NCI-H2171 treated with DMSO at 0.1 percent for 48 hours (cell line): ENCODE measurements at places on chromosomes 4 and X.
A peak's percentile ranks its signal among the peaks of the same experiment; 100 is the strongest.

GRCh38 chr4:166481739-166482138, 608.7 kb downstream of the TLL1 start:
- no peak for DNase-seq

DNA sequence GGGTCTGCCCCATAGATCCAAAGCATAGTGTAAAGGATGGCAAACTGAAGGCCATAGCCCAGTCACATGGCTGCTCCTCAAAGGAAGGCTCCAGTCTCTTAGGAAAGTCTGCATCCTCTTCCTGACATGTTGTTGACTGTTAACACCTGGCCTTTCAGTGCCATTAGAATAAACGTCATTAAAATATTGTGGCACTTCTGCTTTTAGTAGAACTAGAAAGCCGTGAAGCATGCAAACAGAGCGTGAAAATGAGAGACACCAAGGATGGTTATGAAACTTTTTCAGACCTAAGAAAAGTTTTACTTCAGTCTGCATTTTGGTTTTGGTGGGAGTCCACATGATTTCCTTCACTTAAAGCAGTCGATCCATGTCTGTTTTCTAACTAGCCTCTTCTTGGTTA, 41.1 kb upstream of the AFF2 start:
- no peak for DNase-seq

DNA sequence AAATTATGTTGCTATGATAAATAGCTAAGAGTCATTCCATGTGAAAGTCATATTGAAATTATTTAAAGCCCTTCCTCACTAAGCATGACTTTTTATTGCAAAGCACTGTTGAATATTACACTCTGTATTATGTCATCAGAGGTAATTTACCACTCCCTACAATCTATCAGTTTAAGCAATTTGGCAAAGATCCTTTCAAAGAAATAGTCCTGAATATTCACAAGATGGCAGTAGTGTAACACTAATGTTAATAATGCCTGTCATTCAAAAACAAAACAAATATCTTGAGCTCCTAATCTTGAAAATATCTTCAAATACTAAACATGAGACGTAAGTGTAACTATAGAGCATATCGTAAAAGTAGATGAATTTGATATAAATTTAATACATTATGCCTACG, 208.6 kb upstream of the TECRL start:
- peak; percentile 45 for DNase-seq

DNA sequence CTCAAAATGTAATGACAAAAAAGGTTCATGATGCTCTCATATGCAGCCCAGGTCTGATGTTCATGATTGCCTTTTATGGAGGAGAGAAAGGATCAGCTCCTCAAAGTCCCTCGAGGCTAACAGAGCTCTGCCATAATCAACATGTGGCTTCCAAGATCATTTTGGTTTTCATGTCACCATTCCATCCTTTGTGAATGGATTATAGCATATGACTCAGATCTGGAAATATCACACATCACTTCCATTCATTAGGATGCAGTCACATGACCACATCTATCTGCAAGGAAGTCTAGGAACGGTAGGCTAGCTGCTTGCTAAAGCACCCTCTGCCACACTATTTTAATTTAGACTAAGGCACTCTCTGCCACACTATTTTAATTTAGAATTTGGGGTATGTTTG, 77.6 kb downstream of the COX18 start:
- DNase-seq: no peak

DNA sequence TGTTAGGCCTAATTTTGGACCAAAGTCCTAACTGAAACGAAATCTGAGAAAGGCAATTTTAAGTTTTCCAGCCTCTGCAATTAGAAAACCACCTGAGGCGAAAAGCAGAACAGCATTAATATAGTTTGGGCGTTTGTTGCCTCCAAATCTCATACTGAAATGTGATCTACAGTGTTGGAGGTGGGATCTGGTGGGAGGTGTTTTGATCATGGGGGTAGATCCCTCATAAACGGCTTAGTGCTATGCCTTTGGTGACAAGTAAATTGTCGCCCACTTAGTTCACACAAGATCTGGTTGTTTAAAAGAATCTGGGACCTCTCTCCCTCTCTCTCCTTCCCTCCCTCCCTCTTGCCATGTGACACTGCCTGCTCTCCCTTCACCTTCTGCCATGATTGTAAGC, 5.7 kb downstream of the FAM241A start:
- no peak for DNase-seq

DNA sequence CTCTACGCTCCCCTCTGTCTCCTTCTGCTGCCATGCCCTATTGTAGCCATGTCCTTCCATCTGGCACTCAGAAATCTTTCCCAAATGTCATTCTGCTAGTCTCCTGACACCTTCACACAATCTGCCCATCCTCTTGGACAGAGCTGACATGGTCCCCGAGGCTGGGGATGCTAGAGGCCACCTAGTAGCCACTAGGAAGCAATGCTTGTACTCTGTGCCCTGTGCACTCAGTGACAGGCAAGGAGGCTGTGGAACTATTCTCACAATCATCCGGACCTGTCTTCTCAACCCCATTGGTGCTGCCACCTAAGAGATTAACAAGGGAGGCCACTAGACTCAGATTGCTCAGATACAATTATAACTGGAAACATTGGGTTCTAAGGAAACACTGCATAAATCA, 112.6 kb upstream of the TMEM164 start:
- no peak for DNase-seq

- DNase-seq: no peak
Measured at GRCh38 chr4:11901089-11901488, 472.4 kb upstream of the HS3ST1 start.

GRCh38 chr4:91846233-91846632, 457.5 kb upstream of the GRID2 start:
- DNase-seq: no peak

GRCh38 chrX:40188573-40189417, 91.0 kb upstream of the BCOR start:
- DNase-seq: peak; percentile 16

DNA sequence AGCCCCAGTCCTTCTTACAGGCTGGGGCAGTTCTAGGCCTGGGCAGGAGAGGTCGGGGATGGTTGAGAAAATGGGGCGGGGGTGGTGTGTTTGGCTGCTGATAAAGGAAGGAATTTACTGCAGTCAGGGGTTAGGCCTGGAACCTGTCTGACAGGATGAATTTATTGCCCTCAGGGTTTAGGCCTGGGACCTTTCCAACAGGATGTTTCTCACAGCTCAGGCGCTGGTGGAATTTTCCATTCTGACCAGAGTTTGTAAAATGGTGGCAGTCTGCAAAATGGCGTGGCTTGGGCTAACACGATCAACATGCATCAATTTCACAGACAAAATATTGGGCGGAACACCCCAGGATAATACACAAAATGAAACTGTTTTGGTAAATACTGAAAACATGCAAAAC, 83.5 kb upstream of the SPIN4 start:
- DNase-seq: no peak

DNA sequence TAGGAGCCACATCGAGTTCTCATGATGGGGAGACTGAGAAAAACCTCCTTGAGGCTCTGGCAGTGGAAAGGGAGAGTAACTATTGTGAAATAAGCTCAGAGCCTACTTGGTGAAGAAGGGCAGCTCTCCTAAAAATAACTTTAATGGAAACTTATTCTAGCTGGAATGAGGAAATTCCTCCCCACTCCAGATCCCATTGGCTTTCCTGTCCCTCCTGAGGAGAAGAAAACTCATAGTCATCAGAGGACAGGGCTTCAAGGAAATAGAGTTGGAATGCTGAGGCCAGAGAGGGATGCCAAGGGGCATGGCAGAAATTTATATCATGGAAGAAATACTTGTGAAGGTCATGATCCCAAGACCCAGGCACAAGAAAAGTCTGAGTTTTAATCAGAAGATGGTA, 70.7 kb upstream of the TAPT1 start:
- DNase-seq: no peak

DNA sequence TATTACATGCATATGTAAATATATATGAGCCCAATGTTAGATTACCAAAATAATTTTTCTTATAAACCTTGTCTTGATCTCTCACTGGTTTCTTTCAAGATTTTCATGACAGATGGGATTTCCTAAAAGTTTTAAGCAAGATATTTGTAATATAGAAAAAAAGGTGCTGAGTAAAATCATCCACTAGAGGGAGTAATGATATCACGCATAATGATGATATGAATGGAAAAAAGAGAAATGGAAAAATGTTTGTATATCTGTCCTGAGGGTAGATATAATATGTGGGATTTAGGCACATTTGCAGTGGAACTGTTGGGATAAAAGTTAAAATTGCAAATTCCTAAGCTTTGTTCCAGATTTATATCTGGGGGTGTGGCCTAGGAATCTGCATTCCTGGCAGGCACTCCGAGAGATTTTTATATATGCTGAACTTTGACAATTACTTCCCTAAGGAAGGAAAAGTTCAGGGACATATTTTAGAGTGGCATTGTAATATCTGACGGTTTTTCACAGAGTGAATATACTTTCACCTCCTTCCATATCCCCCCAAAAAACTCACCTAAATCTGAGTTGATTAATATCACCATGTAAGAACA, 60.5 kb downstream of the TMA16 start:
- peak; percentile 2 for DNase-seq

GRCh38 chr4:38424151-38424871, 239.7 kb upstream of the KLF3 start:
- no peak for DNase-seq

- peak; percentile 2 for DNase-seq
Measured at GRCh38 chrX:130228871-130229270, 39.8 kb downstream of the ZNF280C start.

GRCh38 chr4:24282446-24282845, 301.9 kb downstream of the DHX15 start:
- DNase-seq: no peak

- DNase-seq: no peak
Measured at GRCh38 chr4:94441838-94442237, 9.9 kb upstream of the PDLIM5 start.

DNA sequence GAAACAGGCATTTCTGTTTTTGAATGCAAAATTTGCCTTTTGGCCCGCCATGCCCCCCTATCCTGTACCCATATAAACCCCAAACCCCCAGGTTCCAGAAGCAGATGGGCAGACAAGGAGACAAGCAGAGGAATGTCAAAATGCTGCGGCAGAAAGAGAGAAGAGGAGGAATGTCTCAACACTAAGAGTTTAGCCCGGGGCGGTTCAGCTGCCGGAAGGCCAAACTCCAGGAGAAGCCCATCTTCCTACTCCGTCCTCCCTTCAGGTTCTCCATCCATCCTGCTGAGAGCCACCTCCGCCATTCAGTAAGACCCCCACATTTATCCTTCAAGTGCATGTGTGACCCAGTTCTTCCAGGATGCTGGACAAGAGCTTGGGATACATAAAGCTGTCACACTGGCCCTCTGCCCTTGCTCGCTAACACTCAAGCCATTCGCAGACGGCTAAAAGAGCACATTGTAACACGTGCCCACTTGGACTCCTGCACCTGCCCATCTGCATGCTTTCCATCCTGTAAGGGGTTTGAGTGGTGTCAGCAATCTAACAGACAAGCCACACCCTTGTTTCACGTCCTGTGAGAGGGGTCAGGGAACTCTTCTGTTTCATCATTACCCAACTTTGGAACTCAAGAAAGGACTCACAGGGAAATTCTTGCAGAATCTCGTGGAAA, 31.3 kb downstream of the TLR10 start:
- DNase-seq: no peak

GRCh38 chrX:145818186-145819113, 821 bp downstream of the SLITRK2 start:
- no peak for DNase-seq

- no peak for DNase-seq
Measured at GRCh38 chr4:118346495-118346894, 6.3 kb downstream of the PRSS12 start.

DNA sequence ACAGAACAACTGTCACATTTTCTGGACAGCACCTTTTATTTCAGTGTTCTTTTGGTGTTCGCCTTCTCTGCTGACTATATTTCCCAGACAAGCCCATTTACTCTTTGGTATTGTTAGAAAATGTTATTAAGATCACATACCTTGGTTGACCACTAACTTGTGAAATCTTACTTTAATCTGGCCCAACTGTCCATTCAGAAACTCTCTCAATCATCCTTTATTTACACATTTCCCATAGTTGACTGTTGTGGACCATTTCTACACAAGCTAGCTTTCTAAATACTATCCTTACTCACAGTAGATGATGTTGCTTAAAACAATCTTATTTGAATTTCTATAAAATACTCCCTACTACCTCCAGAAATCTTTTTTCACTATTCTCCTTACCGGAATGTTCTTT, 64.7 kb downstream of the QRFPR start:
- no peak for DNase-seq

GRCh38 chrX:72238721-72239475, at the start of gene ERCC6L:
ERCC6L (minus strand) TSS chrX:72239027; CDS start chrX:72238911, 116 bp downstream.
- DNase-seq: peak; percentile 78

- DNase-seq: no peak
Measured at GRCh38 chr4:19983072-19983471, 268.6 kb upstream of the SLIT2 start.

DNA sequence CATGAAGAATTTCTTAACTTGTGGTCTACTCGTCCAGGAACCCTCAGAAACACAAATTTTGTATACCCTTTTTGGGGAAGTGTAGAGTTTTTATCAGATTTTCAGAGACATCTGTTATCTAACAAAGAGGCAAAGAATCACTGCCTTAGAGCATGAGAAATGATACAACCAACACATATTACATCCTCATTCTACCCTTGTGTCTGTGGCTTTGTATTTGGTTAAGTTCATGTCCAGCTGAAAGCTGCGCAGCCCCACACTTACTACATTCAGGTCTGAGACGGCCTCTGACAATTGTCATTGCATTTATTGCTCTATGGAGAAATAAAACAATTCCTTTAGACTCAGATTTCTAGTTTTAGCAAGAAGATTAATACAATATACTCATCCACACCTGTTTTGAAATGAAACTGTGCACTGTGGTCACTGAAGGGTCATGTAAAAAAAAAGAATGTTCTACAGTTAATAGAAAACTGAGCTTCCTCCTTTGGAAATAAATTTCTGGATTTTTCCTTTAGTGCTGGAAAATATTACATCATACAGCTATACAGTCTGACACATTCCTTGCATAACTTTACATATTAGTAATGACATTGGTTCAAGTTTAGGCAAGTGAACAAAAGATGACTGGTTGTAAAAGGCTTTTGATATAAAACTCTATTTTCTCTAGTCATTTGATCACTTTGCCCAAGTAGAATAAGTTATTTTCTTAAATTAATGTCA, 39.8 kb downstream of the GLRB start:
- no peak for DNase-seq

DNA sequence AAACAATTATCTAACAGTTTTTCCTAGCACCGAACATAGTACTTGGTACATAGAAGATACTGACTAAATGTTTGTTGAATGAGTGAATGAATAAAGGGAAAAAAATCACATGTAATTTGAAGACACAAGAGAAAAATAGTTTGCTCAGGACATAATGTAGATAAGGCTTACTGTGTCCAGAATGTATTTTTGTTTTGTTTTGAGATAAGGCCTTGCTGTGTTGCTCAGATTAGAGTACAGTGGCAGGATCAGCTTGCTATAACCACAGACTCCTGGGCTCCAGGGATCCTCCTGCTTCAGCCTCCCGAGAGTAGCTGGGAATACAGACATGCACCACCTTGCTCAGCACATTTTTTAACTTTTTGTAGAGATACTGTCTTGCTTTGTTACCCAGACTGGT, 6.5 kb downstream of the FAM199X start:
- no peak for DNase-seq
